GF-D8 (cell line): ENCODE measurements at places on chromosomes 3 and 15.
A peak's percentile ranks its signal among the peaks of the same experiment; 100 is the strongest.

DNA sequence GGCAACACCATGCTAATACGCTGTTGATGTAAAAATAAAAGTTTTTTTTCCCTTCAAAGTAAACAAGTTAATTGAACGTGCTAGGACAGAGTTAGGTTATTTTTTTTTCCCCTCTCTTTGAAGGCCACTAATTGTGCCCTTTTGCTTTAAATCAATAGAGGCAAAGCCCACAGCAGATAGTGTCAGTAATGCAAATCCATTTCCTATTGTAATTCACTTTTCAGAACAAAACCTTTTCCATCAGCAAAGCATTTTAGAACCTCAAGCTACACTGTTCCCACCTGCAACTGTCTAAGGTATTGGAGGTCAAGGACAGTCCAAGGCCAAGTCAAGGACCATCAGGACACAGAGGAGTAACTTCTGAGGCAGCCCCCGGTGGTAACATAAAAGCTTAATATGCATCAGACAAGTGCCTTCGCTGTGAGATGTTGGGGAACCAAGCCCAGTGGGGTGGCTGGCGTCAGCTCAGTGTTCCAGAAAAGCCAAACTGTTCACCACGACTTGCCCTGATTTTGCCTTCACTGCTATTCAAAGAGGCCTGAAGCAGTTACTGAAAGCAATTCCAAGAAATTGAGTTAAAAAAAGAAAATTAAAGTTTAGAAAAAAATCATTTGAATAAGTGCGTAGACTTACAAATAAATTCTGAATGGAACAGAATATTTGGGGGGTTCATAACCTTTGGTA is 65.8 kb upstream of the ICE2 start:
- no peak for DNase-seq

GRCh38 chr3:52443791-52444687 is 864 bp downstream of the SEMA3G start:
- peak; percentile 3 for DNase-seq

GRCh38 chr3:107981471-107982111 is 109.2 kb downstream of the CD47 start:
- no peak for DNase-seq

DNA sequence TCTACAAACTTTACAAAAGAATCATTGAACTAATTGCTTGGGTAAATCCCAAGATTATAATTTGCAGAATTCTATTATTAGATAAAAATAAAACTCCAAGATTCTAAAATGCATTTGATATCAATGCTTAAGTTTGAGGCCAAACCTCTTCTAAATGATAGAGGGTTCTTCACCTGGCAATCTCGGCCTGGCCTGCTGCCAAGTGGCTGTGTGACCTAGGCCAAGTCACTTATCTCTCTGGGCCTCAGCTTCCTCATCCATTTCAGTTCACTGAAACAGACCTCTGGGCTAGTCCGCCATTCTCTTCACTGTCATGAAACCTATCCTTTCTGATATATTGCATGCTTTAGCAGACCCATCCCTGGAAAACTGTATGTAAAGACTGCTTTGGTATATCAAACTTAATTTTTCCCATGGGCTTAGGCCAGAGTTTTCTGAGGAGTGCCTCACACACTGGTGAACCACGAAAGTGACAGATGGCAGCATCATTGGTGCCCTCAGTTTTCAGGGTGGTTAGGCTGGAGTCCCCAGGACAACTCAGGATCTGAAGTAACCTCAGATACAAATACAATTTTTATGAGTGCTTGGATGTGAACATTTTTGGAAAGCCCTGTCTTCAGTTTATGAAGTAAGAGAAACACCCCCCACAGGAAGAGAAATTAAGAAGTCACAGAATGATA is 21.8 kb downstream of the NUDT16 start:
- DNase-seq, result no peak

GRCh38 chr3:175118382-175118941 is 259.3 kb downstream of the NAALADL2 start:
- DNase-seq, result no peak

GRCh38 chr3:177640319-177640965 is 443.2 kb upstream of the TBL1XR1 start:
- DNase-seq, result no peak
